ENCODE measurements at places on chromosomes 2 and 18.
A peak's percentile ranks its signal among the peaks of the same experiment; 100 is the strongest.

GRCh38 chr2:71535526-71535925, 82.2 kb downstream of the DYSF start:
- no peak for DNase-seq

DNA sequence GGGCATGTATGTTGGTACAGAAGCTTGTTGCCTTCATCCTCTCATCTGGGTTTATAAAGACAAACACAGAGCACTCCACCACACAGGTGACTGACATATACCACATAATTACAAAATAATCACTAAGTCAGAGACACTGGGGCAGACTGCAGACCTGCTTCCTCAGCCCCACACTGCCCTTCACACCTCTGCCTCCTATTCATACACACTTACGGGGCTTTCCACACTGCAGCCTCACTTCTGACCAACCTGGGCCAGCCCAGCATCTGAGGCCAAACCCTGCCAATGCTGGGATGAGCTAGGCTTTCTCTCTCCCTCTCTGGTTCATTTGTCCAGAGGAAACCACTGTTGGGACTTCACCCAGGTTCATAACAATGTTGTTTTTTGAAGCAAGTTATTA, 4.5 kb downstream of the EMX1 start:
- no peak for DNase-seq

DNA sequence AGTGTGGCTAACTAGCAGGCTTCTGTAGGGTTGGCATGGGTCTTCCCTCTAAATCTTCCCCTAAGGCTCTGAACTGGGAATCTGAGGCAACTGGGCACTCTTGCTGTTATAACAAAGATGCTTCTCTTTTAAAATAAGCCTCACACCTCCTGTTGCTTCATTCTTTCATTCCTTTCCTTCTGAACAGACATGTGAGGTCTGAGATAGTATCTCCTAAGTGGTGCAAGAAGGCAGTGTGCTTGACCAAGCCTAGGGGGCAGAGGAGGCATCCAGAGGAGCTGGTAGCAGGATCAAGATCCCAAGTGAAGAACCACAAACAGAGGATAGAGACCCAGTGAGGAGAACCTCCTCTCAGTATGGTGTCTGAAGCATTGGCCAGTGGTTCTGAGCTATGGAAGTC, 90.9 kb downstream of the TTC27 start:
- no peak for DNase-seq

DNA sequence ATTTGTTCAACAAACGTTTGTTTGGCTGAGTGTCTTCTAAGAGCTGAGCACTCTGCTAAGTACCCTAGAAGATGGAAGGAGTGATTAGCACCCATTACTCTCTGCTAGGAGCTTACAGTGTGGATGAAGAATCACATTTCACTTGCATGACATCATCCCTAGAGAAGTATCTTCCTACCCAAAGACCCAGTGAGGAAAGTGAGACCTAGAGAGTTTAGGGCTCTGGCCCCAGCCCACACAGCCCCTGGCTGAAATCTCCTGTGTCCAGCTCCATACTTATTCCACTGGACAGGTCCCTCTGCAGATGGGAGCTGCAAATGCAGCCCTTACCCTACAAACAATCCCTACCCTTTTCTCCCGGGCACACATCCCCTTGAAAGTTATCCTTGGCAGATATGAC, 26.8 kb upstream of the EPAS1 start:
- peak; percentile 20 for DNase-seq

- no peak for DNase-seq
Measured at GRCh38 chr2:208033701-208034502, 8.6 kb upstream of the PLEKHM3 start.

DNA sequence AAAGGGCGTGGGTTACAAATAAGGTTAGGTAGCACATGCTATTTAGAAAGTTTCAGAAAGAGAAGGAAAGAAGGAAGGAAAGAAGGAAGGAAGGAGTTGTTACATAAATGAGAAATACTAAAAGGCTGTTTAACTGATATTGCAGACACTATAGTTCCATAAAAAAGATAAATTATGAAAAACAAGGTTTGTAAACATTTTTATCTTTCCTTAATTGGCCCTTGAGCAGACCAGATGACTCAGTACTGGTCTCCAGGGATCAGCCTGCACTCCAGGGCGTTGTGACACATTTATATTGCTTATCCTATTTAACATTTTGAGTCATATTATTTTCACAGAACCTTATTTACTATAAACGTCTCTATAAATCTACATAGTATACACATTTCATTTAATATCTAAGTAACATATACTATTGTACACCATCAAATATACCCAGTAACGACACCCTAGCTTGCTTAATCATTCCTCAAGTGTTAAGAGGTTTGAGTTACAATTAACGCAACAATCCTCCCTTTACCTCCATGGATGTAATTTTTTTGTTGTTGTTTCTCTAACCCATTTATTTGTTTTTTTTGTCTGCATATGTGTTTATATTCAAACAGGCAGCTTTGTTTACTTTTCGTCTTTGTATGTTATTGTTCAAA, 2.8 kb upstream of the RAB31 start:
- peak; percentile 72 for DNase-seq

DNA sequence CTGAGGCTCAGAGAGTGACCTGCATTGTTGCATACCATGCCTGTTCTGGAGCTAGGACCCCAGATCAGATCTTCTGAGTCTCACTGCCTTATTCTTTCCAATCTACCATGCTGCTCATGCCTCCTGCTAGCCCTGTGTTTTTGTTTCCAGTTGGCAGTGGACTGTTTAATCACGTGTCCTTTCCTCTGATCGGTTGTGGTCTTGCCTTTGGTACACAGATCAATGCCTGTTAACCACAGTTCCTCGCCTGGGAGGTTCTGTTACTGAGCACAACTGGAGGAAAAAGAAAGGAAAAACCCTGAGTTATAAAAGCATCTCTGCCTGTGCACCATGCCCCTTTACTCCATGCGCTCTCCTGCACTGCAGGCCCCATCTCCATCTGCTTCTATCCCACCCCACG, 329.1 kb downstream of the SETBP1 start:
- DNase-seq = no peak

GRCh38 chr2:232300894-232301387, 77.6 kb upstream of the ALPP start:
- DNase-seq = no peak

- DNase-seq = no peak
Measured at GRCh38 chr18:45173327-45173726, 441.9 kb upstream of the SLC14A2 start.

DNA sequence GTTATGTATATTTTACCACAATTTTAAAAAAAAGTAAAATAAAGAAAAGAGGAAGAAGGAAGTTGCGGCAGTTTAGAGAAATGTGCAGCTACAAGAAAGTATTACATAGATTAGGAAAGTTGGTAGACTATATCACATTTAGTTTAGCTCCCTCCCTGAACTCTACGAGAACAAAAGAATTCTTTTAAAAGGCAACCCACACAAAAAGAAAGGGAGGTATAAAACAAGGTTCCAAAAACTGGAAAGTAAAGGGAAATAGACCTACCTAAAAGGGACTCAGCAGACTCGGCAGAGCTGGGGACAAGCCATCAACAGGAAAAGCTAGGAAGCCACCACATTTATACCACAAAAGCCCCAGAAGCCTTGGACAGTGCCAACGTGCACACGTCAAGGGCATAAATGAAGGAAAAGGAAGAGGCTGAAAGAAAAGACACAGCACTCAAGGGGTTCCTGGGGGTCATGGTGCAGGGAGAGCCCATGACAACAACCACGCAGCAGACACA, 9.1 kb downstream of the TMEM127 start:
- no peak for DNase-seq

GRCh38 chr2:50443868-50444630, 587.9 kb downstream of the NRXN1 start:
- no peak for DNase-seq

- DNase-seq = no peak
Measured at GRCh38 chr18:75563150-75563549, 135.6 kb upstream of the SMIM21 start.

GRCh38 chr2:222730366-222730999, 59.0 kb downstream of the MOGAT1 start:
- DNase-seq = no peak

- DNase-seq = no peak
Measured at GRCh38 chr18:5969989-5970403, 74.7 kb upstream of the TMEM200C start.

- no peak for DNase-seq
Measured at GRCh38 chr2:239762106-239762505, 263.0 kb downstream of the NDUFA10 start.

GRCh38 chr18:70469916-70470315, 181.1 kb downstream of the SOCS6 start:
- no peak for DNase-seq

GRCh38 chr18:31655354-31655753, 29.0 kb downstream of the B4GALT6 start:
- no peak for DNase-seq

- no peak for DNase-seq
Measured at GRCh38 chr18:40553029-40553428, 1402.0 kb upstream of the PIK3C3 start.

- no peak for DNase-seq
Measured at GRCh38 chr2:195289081-195289480, 367.9 kb upstream of the SLC39A10 start.

DNA sequence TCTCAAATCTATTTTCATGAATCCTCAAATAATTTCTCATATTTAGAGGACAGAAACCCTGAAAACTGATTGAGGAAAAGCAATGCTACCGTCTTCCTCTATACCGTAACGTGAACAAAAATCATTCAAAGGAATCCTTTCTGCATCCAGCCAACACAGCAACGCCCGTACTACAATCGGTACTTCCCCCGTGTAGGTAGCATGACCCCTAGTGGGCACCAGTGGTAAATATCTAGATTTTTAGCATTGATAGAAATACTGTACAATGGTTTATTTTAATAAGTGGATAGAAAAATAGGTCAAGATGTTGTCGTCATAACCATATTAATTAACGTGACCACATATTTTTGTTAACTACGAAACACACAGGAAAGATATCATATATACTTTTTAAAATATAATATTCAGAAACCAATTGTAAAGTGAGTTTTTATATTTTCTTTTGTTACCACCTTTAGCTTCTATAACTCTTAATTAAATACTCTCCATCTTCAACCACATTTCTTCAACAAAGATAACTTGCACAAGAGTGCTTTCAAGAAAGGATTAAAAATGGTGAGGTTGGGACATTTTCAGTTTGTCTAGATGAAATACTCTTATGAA, 194.1 kb downstream of the SS18 start:
- peak; percentile 61 for DNase-seq

GRCh38 chr18:10010611-10011015, 96.8 kb downstream of the VAPA start:
- peak; percentile 97 for DNase-seq

GRCh38 chr2:109510136-109511028, 103.4 kb downstream of the SEPTIN10 start:
- DNase-seq = peak; percentile 70

- no peak for DNase-seq
Measured at GRCh38 chr2:191173206-191173605, 22.4 kb upstream of the STAT4 start.

- DNase-seq = peak; percentile 54
Measured at GRCh38 chr2:229725716-229726574, 11.6 kb upstream of the DNER start.

DNA sequence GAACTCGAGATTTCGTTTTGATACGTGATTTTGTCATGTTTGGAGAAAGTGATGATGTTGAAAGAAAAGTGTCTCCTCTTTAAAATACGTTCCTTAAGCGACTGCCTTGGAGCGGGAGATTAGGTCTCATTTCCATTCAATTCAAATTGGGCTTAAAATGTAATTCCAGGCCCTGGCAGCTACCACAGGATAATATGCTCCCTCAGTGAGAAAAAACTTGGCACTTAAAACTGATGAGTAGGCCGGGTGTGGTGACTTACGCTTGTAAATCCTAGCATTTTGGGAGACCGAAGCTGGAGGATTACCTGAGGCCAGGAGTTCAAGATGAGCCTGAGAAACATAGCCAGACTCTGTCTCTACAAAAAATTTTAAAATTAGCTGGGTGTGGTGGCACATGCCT, 146.3 kb upstream of the L3MBTL4 start:
- no peak for DNase-seq

Data from AG10803 (cell line).